Activated CD8-positive, alpha-beta memory T cell treated with anti-CD3 and anti-CD28 coated beads, Interleukin-2, amount 50 U/mL, for 48 hours (primary cell): ENCODE measurements at places on chromosomes 1 and 21.

DNA sequence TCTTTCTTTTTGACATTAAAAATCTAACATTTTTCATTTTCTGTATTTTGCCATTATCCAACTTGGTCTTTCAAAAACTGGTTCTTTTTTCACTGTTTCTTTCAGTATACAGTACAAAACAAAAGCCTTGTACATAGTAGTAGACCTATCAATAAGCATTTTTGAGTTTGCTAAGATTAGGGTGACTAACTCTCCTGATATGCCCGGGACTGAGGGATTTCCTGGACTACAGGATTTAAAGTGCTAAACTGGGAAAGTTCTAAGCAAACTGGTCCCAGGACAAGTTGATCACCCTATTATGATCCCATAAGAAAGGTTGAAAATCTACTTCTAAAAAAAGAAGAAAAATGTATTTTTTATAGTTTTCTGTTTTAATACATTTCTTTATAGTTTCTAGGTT lies 120.9 kb downstream of the USP25 start:
- no peak for DNase-seq

DNA sequence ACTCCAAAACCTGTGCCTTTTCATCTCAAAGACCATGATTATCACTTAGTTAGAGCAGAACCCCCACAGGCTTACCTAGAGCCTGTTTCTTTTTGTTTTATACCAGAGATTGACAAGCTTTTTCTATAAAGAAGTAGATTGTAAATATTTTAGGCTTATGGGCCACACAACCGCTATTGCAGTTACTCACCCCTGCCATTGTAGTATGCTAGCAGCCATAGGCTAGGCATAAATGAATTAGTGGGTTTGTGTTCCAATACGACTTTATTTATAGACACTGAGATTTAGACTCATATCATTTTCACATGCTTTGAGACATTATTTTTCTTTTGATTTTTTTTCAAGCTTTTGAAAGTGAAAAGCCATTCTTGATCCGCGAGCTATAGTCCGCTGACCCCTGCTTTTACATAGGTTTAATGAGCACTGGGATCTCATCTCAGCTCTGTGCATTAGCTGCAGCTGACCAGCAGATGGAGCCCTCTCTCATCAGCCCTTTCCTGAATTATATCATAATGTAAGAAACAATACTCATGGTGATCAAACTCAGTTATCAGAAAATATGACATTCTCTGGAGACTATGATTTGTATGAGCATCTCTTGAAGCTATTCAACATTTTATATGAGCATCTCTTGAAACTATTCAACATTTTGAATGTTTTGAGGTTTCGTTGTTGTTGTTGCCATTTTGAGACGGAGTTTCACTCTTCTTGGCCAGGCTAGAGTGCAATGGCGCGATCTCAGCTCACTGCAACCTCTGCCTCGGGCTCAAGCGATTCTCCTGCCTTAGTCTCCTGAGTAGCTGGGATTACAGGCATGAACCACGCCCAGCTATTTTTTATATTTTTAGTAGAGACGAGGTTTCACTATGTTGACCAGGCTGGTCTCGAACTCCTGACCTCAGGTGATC lies 111.9 kb upstream of the L1TD1 start:
- DNase-seq, result peak; percentile 52

DNA sequence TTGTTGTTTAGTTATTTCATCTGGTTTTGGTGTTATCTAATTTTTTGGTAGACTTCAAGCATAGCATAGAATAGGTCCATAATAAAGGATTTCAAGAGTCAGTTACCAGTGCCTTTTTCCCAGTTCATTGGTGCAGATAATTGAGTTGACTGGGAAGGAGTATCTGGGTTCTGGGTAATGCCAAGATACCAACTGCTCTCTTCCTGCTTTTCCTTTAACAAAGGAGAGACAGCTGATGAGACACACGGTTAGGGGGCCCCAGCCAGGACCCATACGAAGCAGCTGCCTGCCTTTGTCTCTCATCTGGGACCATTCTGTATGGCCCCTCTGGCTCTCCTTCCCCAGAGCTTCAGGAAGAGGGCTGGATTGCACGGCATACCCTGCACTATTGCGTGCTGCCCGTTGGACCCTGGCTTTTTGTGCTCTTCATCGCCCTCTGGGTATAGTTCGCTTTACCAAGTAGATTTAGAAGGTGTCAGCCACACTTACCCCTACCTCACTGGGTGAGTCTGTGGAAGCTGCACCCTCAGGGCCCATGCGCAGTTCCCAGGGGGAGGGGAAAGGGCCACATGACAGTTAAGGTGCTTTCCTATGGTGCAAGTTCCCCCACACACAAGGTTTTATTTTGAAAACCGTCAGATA lies 7.0 kb downstream of the NAV1 start:
- no peak for DNase-seq

DNA sequence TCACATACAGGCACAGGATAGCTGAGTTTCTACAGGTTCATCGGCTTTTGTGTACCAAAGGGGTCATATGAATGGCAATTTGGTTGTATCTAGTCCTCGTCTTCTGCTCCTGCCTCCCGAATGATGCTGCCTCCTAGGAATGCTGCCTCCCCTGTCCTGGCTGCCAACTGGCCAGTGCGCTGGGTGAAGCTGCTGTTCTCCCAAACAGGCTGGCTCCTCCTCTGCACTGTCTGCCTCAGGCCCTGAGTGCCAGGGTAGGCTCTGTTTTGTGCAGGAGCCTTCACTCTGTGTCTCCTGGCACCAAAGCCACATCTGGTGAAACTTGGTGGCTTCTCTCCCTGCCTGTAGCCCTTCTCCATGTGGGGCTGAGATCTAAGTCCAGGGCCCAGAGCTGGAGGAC lies 60.3 kb downstream of the RHOU start:
- peak; percentile 39 for DNase-seq

DNA sequence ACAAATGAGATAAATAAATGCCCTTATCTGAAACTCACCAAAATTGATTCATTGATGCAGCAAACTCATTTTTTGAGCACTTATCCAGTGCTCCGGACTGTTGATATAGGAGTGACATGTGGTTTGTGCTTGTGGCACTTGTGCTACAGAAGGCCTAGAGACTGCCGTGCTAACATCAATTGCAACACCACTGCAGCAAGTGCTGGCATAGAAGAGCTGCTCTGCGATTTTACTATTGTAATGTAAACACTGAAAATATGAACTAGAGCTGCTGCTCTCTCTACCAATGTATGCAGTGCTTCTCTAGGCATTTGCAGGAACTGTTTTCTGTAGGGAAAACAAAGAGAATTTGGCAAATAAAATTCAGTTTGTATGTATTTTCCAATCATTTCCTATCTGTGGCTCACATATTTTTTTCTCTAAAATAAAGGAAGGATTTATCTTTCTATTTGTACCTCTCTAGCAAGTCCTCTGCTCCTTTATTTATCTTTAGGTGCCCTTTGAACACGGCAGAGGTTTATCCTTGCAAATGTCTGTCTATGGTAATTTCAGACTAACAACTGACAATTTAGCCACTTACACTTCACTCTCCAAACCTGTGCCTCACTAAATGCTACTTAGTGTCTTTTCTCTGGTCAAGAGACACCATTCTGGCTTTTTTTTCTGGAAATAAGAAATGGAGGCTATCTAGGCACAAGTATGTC lies 409.5 kb upstream of the ADGRL2 start:
- no peak for DNase-seq

- no peak for DNase-seq
Observed at GRCh38 chr1:160236806-160237205, 25.5 kb downstream of the DCAF8 start.

- DNase-seq, result no peak
Observed at GRCh38 chr1:152699746-152700145, 1.6 kb downstream of the LCE2A start.

DNA sequence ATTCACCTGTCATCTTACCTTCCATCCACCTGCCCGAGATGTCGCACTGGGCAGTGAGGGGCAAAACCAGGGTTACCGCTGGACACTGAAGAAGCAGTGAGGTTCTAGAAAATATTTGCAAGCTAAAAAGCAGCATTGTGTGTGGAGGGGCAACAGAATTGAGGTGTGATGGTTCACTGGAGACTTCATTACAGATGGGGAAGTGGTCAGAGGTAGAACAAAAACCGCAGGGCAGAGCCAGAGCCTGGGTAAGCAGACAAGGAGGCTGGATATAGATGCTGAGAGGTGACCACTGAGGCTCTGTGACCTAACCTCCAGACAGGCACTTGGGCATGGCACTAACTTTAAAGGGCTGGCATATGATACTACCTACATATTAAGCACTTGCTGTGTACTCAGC lies 363.9 kb upstream of the PROX1 start:
- DNase-seq, result no peak

DNA sequence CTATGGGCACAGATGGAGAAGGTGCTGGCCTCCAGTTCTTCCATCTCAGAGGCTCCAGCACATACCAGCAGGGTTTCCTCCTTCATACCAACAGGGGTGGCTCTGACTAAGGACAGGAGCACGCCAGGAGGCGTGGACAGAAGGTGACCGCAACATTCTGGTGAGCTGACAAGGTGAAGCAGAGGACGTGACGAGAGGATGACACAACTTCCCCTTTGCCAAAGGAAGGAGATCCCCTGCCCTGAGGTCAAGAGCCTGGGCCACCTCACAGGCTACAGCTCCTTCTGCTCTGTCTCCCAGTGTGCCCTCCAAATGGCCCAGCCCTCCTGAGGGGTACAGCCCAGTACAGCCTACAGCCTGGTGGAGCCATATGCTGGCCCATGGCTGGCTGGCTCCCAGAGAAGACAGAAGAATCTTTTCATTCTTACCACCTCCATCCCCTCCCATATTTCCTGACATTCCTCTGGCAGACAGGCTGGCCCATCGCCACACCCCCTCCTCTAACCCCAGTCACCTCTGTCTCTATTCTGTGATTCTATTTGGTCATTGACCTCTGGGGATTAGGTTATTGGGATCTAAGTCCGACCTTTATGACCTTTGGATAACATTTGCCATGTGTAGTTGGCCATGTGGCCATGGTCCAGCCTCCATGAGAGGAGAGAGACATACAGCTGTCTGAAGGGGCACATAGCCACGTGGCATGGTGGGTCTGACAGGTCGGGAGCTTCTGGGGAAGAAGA lies 5.1 kb upstream of the LAMB3 start:
- DNase-seq, result no peak

DNA sequence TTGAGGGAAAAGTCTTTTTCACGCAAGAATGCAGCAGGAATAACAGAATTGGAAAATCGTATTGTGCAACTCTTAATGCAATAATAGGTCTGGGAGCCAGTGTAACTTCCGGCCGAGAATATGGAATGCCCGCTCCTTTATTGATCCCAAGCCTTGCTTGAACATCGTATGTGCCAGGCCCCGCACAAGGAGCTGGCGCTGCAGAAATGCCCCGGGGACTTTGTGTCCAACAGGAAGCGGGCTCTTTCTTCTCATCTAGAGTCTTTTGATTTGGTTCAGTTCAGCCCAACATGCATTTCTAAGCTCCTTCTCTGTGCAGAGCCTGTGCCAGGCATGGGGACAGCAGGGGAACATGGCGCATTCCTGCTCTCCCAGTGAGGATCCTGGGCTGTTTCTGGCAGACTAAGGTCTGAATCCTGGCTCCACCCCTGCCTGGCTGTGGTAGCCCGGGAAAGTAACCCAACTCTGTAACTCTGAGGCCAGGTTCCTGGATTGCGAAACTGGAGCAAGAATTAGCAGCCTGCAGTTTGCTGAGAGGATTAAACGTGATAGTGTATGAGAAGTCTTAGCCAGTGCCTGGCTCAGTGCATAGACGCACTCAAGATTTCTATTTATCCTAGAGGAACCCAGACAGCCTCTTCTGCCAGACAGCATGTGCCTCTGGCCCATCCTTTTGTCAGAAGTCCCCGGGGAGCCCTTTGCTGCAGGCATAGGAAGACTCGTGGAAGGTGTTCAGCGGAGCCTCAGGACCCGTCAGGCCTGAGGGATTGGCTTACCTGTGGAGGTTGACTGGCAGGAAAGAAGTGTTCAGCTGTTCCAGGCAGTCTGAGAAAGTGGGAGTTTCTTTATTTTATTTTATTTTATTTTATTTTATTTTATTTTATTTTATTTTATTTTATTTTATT lies 987 bp upstream of the CDCP2 start:
- DNase-seq, result no peak

DNA sequence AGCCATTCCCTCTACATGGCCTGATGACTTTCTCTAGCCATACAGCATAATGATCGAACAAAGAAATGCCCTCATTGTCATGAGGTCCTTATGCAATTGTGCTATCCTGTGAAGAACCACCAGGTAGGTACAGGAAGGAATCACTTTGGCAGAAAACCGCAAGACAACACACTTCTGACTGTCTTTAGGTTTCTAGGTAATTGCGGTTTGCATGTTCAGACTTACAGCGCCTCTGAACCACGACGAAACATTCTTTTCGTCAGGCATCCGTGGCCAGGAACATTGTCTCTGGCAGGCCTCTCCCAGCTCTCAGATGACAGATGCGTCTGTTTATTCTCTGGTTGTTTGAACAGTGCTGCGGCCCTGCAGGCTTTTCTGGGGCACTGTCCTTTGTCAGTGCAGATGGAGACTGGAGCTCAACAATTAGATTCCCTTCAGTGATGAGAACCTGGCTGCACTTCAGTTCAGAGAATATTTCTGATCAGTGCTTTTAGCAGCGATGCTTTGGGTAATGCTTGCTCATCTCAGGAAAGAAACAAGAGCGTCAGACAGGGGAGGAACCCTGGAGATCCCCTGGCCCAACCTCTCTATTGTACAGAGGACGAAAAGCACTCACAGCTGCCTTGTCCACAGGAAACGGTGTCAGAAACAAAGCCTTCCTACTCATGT lies 63.4 kb downstream of the B3GALT5 start:
- DNase-seq, result no peak

GRCh38 chr1:205578780-205579571 lies 52.8 kb downstream of the ELK4 start:
- peak; percentile 22 for DNase-seq

- DNase-seq, result peak; percentile 68
Observed at GRCh38 chr1:226444901-226445300, 37.0 kb upstream of the PARP1 start.

GRCh38 chr1:40245686-40246085 lies 2.1 kb upstream of the TMCO2 start:
- DNase-seq, result no peak

DNA sequence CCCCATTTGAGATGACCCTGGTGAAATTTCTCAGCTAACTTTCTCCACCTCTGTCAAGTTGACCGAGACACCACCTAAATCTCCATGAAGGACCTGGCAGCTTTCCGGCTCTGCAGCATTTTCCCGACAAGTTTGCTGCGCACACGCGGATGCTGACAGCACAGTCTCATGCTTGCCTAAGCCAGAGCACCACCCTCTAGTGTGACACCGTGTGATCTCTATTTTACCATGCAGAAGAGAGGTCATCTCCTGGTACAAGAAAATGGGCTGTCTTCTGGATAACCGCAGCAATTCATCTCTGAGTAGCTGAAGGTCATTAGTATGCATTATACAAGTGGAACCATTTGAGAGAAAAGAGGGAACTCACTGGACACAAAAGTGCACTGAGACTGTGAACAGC lies 38.9 kb upstream of the H6PD start:
- DNase-seq, result no peak

GRCh38 chr1:48160486-48161132 lies 61.9 kb upstream of the SLC5A9 start:
- no peak for DNase-seq

GRCh38 chr1:84170171-84170570 lies 26.1 kb downstream of the PRKACB start:
- no peak for DNase-seq
